ENCODE measurements at places on chromosomes 2 and 18.

DNA sequence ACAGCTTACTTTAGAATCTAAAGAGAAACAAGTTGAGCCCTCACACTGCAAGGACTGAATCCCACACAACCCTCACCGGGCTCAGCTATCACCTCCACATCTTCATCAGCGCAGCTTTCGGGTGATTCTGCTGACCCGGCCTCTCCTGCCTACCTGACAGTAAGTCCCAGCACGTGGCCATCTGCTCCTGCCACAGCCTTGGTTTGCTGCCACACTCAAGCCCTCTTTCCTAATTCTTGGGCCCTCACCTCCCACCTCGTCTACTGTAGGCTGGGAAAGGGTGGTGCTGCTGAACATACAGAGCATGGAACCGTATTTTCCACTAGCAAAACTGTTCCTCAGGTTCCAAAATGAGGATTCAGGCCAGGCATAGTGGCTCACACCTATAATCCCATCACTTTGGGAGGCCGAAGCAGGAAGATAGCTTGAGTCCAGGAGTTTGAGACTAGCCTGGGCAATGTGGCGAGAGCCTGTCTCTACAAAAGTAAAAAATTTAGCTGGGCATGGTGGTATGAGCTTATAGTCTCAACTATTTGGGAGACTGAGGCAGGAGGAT, 55.3 kb upstream of the HAAO start:
- no peak for DNase-seq

- no peak for DNase-seq
These were observed 63.9 kb downstream of the STK39 start for GRCh38 chr2:168183308-168183997.

- DNase-seq, result no peak
These were observed 16.2 kb upstream of the ZCCHC2 start for GRCh38 chr18:62506495-62507143.

- no peak for DNase-seq
These were observed 4.4 kb upstream of the SPRED2 start for GRCh38 chr2:65436824-65437221.

GRCh38 chr18:80034852-80035406, 695 bp downstream of the RBFA start:
- DNase-seq, result no peak

DNA sequence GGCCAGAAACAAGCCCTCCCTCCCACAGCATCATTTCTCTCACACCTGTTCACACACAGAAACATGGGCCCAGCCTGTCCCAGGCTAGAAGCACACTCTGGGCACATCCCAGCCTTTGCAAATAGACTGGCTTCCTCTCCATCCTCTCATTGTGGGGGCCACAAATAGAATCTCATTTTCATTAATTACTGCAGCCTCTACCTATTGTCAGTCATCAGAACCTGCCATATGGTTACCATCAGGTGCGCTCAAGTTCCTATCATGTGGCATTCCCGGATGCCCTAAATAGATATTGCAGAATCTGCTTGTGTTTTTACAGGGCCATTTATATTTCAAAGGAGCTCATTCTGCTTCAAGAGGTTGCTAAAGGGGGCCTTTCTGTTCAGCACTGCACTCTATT, 460.7 kb downstream of the BCL11A start:
- no peak for DNase-seq

GRCh38 chr2:207265869-207266268, 100.1 kb upstream of the KLF7 start:
- no peak for DNase-seq

DNA sequence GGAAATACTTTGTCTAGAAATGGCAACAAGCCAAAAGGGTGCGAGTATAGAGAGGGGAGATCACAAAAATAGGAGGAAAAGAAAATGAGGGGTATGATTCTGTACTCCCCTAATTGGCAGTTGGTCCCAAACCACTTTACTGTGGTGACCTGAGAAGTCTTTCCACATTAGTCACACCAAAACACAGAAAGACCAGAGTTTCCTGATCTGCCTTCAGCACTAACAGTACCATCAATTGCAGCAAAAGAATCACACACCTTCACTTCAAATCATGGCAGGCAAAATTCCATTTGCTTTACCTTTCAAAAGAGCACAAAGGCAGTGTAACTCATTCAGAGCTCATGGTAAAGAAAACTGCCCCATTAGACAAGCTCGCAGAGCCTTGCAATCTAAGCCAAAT, 86.8 kb downstream of the ALK start:
- DNase-seq, result no peak

- DNase-seq, result no peak
These were observed 130.0 kb upstream of the FN1 start for GRCh38 chr2:215565897-215566296.

- no peak for DNase-seq
These were observed 15.5 kb upstream of the STON1 start for GRCh38 chr2:48514348-48515003.

DNA sequence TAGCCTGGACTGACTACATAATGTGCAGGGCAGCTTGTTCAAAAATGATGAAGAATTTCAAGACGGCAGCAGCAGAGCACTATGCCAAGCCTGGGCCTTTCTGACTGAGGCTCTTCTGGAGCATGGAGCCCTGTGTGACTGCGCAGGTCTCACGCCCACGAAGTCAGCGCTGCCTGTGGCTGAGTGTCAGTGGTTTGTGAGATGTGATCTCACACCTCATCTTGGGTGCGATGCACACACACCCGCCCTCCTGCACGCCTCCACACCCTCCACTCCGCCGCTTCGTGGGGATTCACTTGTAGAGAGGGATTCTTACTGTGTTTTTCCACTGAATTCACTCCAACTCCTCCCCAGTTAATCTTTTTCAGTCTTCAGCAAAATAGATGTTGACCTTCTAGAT, 103.9 kb downstream of the VIT start:
- DNase-seq, result no peak

GRCh38 chr2:208645226-208645625, 238.6 kb downstream of the PTH2R start:
- no peak for DNase-seq

DNA sequence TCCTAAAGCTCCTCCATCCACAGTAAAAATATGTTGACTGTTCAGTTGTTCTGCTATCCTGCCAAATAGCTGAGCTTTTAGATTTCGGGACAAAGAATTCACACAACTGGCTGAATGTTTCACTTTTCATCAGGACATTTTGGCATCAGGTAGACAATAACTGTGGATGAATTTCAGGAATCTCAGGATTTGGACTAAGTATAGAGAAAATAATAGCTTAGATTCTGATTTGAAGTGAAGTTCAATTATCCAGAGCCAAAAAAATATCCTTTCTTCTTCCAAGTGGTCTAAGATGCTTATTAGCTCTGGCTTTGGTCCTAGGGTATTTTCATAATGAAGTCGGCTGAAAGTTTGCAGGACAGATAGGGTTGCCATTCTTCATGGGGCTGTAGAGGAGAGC, 16.1 kb downstream of the KCNE4 start:
- no peak for DNase-seq

DNA sequence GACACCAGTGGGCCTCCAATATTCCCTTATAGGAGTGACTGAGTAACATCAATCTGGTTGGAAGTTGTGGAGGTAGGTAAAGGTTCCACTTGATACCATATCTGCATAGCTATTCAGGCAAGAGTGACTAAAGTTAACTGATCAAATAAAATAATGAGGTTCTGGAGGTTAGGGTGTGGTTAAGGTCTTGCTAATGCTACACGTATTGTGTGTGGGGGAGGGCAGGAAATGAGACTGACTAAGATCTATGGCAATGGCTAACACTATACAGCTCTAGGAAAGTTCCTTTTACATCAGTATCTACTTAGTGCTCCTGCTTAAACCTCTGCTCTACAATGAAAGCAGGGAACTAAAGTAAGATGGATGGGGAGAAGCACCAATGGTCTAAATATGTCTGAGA, 149.1 kb upstream of the MGAT5 start:
- no peak for DNase-seq

DNA sequence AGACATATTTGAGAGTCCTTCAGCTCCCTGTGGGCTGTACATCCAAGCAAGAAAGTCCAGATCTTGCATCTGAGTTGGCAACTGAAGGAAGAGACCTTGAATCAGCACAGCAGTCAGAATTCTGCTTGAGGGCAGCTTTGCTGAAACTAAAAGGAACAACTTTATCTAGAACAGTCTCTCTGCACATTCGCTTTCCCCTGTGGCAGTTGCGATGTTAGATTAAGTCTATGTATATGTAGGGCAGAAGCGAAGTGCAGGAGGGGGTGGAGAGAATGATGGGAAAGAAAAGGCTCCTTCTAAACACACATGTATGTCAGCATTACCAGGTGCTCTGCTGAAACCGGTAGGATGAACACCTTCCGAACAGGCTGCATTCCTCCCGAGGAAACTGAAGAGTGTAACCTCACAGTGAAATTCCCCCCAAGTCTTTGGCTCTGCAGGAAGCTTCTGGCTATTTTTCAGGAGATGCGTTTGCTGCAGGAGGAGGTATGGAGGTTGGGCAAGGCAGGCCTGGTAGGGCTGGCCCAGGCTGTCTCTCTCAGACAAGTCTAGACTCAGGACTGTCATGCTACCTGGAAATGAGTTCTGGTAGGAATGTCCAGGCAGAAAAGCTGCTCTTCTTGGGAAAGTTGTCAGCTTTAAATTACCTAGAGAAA, 70.0 kb upstream of the ATL2 start:
- DNase-seq, result no peak

DNA sequence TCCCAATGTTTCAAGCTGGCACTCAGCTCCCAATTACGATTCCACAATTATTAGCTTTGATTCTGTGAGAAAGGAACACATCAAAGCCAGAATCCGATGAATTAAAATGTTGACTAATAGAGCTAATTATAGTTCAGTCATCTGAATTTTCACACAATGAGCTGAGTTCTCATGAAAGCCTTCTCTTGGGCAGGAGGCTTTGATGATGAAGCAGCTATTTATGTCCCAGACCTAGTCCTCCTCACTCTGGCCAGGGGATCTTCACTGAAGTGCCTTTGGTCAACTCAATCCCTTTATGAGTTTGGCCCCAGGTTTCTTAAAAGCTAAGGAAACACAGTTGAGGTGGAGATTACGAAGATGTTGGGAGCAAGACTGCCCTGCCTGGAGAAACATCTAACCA, 74.7 kb upstream of the PPM1B start:
- DNase-seq, result no peak

DNA sequence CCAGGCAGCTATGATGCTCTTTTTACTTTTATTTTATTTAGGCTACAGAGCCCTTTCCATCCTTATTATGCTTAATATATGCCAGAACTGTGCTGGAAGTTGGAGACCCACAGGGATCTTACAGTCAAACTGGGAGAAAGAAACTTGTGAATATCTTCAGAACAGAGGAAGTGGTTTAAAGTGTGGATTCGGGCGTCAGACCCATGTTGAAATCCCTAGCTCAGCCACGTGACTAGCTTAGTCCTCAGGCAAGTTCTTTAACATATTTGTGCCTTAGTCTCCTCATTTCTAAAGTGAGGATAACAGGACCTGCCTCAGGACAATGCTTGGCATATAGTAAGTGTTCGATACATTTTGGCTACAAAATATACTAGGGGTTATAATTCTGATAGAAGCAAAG, 59.1 kb downstream of the MAP3K20 start:
- DNase-seq, result no peak

GRCh38 chr18:8801263-8801901, 96.0 kb downstream of the MTCL1 start:
- peak; percentile 87 for DNase-seq

GRCh38 chr2:241814643-241815476, 5.9 kb downstream of the NEU4 start:
- no peak for DNase-seq

DNA sequence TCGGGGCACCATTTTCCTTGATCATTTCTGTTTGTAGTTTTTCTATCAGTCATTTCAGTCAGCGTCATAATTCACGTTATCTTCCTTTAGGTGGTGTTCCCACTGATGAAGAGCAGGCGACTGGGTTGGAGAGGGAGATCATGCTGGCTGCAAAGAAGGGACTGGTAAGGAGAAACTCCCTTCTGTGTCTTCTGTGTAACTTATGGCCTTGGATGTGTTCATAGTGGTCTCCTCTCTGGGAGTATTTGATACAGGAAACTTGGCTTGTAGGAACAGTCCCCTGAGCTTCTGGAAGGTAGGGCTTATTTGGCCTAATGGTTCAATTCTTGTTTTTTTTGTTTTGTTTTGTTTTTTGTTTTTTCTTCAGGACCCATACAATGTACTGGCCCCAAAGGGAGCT, 1.1 kb downstream of the COX5B start:
- no peak for DNase-seq

GRCh38 chr18:75139226-75139911, 69.6 kb downstream of the PTGR3 start:
- DNase-seq, result no peak

DNA sequence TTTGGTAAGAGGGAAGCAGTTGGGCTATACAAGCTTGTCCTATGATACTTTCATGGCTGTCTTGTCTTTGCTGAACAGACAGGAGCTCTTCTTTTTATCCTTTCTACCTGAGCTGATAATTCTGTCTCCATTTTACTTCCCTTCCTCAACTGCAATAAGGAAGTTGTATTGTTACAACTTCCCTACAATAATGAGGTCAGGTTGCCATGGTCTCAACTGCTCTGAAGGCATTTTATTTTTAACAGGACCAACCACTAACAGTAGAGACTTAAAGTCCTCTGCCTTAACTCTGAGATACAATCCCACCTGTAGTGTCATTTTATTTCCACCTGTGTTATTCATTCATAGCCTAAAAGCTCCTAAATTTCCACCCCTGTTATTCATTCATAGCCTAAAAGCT, 118.6 kb upstream of the PGAP1 start:
- DNase-seq, result no peak

DNA sequence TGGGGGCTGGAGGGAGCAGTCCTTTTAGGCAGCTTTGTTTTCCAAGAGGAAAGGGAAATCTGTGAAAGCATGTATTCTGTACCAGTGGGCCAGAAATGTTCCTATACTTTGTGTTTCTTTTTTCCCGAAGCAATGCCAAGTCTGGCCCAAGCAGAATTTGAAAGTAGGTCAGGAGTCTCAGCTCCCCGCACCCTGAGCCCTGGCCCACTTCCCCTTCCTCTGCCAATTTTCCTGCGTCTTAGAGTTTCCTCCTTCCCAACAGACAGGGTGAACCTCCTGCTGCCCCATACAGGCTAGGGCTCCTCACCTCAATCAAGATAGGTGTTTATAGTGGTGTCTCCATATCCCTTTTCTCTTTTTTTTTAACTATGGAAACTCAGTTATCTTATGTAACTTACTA, 65.3 kb downstream of the KCTD18 start:
- no peak for DNase-seq

- peak; percentile 62 for DNase-seq
These were observed 66.5 kb downstream of the GLS start for GRCh38 chr2:190947141-190947540.

- DNase-seq, result no peak
These were observed 1.0 kb upstream of the STRN start for GRCh38 chr2:36967236-36967876.

GRCh38 chr18:44602845-44603244, 77.8 kb upstream of the SETBP1 start:
- DNase-seq, result peak; percentile 24

- DNase-seq, result no peak
These were observed 25.5 kb downstream of the B4GALT6 start for GRCh38 chr18:31658670-31659575.

GRCh38 chr18:5503740-5504139, 40.1 kb downstream of the EPB41L3 start:
- DNase-seq, result no peak
